Activated T-helper 1 cell treated with anti-CD3 and anti-CD28 coated beads, Interleukin-2, amount 50 U/mL, for 16 hours (primary cell): ENCODE measurements at places on chromosomes 3 and 15.

DNA sequence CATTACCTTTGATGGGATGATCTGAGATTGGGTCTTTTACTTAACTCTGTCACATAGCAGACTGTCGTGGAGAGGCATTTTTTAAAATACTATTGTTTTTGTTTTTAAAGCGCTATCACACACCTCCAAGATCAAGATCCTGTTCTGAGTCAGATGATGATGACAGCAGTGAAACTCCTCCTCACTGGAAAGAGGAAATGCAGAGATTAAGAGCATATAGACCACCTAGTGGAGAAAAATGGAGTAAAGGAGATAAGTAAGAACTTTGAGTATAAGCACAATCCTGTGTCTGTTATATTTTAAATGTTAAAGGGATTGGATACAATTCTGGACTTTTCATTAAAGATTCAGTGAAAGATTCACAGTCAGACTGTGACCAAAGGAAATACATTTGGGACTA, 18.4 kb upstream of the ZBTB47 start:
- no peak for DNase-seq

GRCh38 chr15:85071061-85071460, 89.4 kb downstream of the PDE8A start:
- no peak for DNase-seq

DNA sequence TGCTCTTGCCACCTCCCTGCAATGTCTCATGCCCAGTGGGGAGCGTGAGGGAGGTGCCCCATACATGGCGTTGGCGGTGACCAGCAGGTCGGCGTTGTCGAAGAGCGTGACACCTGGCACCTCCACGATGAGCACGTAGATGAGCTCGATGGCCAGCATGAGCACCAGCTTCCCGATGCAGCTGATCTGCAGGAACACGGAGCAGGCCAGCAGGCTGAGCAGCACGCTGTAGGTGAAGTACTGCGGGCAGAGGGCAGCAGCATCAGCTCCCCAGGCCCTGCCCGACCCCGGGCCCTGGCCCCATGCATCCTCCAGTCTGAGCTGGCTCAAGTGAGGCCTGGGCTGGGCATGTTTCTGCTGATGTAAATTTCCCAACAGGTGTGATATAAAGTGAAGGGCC, 98.3 kb downstream of the SEC22A start:
- DNase-seq: no peak

DNA sequence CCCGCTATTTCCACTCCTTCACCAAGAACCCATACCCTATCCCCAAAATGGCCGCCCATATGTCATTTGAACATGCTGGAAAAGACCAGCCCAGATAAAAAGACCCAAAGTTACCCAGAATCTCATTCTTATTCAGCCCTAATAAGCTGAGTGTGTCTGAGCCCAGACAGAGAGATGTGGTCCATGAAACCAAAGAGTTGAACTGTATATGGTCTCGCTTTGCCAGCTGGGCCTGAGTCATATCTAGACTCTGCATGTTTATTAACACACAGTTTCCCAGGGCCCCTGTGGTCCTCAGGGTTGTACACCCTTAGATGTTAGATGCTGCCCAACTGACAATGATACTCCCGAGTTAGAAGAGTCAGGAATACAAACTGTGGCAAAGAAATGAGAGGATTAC, 201.9 kb upstream of the STRIT1 start:
- no peak for DNase-seq

- no peak for DNase-seq
Measured at GRCh38 chr3:45623846-45624245, 29.3 kb downstream of the LIMD1 start.

DNA sequence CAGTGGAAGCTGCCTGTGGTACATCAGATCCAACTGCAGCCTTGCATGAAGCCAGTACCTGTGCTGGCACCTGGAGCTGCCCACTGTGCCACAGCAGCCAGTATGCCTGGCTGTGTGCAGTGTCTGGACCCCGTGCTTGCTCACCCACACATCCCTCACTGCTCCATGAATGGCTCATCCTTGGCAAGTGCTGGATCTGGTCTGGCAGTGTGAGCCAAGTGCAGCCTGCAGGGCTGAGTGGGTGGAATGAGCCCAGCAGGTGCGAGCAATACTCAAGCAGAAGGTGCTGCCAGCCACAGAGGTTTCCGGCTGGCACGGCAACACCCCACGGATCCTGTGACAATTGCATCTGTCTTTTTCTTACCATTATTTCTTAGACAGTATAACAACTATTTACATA, 488.2 kb upstream of the ROBO2 start:
- DNase-seq: no peak

GRCh38 chr3:168659015-168659414, 563.3 kb upstream of the GOLIM4 start:
- no peak for DNase-seq

GRCh38 chr15:80790236-80790635, 11.1 kb downstream of the CEMIP start:
- no peak for DNase-seq

GRCh38 chr3:49461443-49462171, 8.5 kb upstream of the DAG1 start:
- DNase-seq: no peak

DNA sequence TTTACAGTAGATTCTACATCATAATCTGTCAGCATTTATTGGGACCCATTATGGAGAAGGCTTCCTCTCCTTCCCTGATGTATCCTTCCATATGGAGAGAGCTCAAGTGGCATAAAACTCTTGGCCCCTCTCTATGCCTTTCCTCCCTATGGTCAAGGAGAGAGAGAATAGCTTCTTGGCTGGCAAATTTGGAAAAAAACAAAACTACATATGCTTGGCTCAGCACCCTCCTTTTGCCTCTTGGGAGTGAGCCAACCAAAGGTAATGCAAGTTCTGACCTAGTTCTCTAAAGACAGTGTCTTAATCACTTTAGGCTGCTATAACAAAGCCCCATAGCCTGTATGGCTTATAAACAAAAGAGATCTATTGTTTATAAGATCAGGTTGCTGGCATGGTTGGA, 37.5 kb downstream of the C3orf70 start:
- DNase-seq: no peak

GRCh38 chr15:34794590-34795206, 651 bp downstream of the ACTC1 start:
- no peak for DNase-seq

- no peak for DNase-seq
Measured at GRCh38 chr15:40957041-40957555, 3.8 kb downstream of the CHAC1 start.

GRCh38 chr3:29410220-29410619, 129.3 kb downstream of the RBMS3 start:
- DNase-seq: no peak

- DNase-seq: no peak
Measured at GRCh38 chr3:37031096-37031682, 37.9 kb downstream of the MLH1 start.

DNA sequence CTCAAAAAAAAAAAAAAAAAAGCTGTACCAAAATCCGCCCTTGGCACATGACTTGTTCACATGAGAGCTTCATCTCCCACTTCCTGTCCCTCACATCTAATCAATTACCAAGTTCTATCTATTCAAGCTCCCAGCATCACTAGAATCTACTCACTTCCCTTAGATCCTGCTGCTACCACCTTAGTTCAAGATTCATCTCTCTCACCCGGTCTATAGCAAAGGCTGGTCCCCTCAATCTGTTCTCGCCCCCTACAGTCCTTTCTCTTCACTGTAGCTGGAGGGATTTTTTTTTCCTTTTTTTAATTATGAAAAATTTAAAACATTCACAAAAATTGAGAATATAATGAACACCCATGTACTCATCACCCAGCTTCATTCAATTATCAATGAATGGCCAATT, 16.7 kb upstream of the GPR160 start:
- DNase-seq: no peak

DNA sequence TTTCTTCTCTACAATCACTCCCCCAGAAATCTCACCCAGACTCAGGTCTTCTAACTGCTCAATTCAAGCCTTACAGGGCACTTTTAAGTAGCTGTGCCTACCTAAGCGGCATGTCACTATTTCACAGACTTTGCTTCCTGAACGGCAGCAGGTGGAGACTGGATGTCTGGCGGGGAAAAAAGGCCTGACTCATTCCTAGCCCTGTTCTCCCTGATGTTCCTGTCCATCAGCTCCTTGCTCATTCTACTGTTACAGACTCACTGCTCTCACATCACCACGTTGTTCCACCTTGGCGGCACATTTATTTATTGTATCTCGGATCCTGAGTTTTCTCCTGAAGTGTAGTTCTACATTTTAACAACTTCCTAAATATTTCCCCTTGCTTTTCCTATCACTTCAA, 52.6 kb upstream of the ATP11B start:
- no peak for DNase-seq

DNA sequence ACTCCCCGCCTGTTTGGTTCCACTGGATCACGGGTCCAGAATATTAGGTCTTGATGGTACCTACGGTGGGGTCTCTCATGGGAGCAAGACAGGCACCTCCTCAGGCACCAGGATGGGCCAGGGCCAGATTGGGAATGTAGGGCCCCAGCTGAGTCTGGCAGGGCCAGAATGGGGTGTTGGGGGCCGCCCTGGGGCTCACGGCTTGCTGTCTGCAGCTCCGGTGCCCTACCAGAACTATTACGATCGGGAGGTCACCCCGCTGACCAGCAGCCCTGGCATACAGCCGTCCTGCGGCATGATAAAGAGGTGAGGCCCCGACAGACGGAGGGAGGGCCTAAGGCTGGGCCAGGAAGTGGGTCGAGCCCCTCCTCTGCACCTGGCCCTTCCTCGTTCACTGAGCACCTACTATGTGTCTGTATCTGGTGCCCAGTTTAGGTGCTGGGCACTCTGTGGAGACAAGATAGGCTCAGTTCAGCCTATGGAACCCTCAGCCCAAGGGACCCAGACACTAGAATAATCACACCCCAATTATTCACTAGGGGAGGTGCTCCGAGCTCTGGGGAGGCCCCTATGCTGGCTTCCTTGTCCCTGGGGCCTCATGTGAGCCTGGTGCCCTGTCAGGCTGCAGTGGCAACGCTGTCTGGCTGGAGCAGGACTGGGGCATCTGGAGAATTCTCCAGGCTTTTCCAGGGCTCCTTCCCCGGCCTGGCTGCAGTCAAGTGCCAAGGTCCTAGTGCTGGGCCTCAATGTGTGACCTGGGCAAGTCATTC, 37.9 kb downstream of the PSTPIP1 start:
- peak; percentile 3 for DNase-seq

DNA sequence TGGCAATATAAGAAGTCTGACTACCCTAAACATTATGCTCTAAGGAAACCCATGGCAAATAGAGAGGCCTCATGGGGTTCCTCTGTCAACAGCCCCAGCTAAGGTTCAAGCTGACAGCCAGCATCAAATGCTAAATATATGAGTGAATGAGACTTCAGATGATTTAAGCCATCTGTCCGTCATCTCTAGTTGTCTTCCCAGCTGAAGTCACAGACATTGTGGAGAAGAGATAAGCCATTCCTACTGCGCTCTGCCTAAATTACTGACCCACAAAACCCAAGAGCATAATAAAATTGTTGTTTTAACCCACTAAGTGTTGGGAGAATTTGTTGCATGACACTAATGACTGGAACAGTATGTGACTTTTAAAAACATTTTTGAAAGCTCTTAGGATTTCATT, 87.3 kb upstream of the IGSF10 start:
- no peak for DNase-seq

GRCh38 chr3:24351779-24352469, 142.7 kb downstream of the THRB start:
- DNase-seq: no peak

DNA sequence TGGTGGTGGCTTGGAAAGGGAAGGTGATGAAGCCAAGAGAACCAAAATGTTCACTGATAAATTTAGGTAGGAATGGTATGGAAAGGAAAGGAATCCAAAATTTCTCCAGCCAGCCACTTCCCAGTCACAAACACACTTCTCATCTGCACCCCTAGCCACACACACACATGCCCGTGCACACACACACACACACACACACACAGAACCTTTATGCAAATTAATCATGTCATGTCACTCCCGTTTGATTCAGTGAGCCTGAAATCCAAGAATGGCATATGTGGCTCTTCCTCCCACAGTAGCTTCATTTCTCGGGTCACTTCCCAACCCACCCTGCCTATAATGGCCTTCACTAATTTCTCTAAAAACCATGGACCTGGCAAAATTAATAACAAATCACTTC, 3.1 kb upstream of the HLTF start:
- no peak for DNase-seq

- DNase-seq: no peak
Measured at GRCh38 chr3:54223063-54223462, 100.7 kb downstream of the CACNA2D3 start.

GRCh38 chr3:157182879-157183278, 22.9 kb upstream of the CCNL1 start:
- DNase-seq: no peak

- DNase-seq: no peak
Measured at GRCh38 chr3:180983136-180983535, 6.4 kb downstream of the DNAJC19 start.

- DNase-seq: no peak
Measured at GRCh38 chr15:52331490-52332240, 36.1 kb upstream of the MYO5C start.

GRCh38 chr3:17639765-17640164, 102.7 kb downstream of the TBC1D5 start:
- DNase-seq: no peak

DNA sequence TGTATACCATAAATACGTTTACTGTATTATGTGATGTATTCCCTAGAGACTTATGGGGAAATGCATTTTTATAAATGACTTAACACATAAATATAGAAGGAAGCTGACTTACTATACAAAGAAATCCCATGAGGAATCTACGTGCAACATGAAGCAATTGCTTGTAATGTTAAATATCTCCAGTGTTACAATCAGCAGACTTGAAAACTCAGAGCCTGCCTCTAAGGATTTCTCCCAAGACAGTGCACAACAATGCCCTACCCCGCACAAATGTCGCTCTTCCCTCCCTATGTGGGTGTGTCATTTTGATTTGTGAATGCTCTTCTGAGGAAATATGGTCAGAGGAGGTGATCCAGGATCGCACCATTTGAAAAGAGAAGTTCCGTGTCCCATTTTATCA, 629.0 kb downstream of the NR2F2 start:
- DNase-seq: no peak

- DNase-seq: no peak
Measured at GRCh38 chr3:100360757-100361496, 26.4 kb downstream of the NIT2 start.

DNA sequence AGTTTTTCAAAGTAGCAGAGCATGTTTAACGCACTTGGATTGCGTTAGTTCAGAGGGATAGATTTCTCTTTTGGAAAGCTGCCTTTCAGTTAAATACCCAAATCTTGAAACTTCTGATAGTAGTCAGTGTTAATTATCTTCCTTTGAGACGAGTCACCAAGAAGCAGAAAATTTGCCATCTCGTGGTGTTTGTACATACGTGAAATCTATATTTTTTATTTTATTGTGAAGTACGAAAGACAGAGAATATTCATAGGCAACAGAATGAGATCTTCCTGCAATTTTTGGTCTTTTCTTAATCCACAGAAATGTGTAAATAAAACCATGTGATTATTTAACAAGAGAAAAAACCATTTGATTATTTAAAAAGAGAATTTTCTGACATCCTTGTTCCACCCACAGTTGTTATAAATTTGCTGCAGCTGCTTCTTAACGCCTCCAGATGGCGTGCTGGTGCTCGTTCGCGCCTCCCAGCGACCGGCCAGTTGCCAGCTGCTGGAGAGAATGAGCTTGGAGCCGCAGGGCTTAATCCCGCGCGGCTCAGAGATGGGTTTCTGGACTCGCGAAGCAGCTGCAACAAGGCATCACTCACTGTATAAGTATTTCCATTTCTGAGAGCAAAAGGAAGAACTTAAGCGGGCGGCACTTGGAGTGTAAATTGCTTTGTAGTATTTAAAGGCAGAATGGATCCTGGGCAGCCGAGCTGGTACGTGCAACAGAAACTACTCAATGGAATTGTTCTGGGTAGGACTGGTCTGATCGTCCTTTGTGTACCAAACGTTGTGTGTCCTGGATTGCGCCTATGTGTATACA, 10.5 kb upstream of the SLITRK3 start:
- no peak for DNase-seq
